ENCODE measurements at places on chromosomes 6 and 20.

DNA sequence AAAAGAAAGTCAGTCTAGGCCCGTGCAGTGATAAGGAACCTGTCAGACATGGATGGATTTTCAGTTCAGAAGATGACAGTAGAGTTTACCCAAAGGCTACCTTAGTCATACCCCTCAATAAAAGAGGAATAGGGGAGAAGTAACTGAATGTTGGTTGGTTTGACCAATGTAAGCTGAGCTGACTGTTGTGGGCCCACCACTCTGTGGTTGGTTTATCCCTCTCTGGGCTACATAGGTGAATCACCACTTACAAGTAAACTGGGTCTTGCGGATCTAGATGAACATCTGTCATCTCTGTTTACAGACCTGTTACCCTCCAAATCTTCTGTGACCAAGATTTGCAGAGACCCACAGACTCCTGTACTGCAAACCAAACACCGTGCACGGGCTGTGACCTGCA, 37.2 kb upstream of the MYLK2 start:
- DNase-seq = no peak

GRCh38 chr6:35811699-35811995, 6.5 kb downstream of the LHFPL5 start:
- DNase-seq = no peak

DNA sequence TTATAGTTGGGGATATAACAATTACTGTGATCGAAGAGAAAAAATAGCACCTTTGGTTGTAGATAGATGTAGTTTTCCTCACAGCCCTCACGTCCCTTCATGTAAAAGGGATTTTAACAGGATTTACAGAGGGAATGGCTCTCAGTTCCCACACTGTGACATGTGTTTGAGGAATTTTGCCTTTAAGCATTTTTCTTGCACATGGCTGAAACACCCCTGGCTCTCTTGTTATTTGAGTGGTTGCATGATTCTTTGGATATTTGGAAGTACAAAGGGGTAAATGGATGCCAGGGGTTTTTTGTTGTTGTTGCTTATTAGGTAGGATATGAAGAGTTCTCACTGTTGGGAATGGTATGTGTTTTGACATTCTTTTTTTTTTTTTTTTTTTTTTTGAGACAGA, 48.2 kb downstream of the JAG1 start:
- DNase-seq = no peak

DNA sequence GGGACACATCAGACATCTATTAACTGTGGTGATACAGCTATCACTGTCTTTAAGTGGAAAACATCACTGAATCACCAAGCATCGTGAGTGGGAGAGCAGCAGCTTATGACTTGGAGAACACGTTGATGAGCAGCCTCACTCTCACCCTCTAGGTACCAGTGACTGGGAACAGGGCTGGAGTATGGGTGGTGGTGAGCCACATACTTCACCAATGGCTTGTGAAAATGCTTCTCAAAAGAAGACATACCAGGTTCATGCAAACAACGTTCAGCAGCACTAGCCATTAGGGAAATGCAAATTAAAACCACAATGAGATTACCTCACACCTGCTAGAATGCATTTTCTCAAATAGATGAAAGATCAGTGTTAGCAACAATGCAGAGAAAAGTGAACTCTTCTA, 25.3 kb downstream of the SNX5 start:
- DNase-seq = no peak
